Hindlimb muscle (tissue), 1 donor: ENCODE measurements at places on chromosomes 6 and 20.

GRCh38 chr6:123635567-123635966 lies 1.2 kb downstream of the TRDN start:
- no peak for DNase-seq

- no peak for DNase-seq
Observed at GRCh38 chr6:38187325-38187724, 367.8 kb downstream of the ZFAND3 start.

GRCh38 chr6:148814869-148815268 lies 68.0 kb downstream of the UST start:
- DNase-seq, result no peak

DNA sequence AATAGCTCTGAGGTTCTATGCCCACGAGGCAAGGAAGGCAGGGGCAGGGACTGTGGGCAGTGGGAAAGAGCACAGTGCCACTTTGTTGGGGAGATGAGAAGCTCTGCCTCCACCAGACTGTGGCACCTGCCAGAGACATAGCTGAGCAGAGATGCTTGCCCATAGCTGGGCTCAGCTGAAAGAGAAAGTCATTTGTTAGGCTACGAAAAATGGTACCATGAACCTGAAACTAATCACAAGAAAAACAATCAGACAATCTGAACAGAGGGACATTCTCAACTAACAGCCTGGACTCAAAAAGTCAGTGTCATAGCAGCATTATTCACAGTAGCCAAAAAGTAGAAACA lies 32.9 kb upstream of the TCP11 start:
- no peak for DNase-seq

GRCh38 chr6:131917763-131918649 lies 33.2 kb downstream of the CCN2 start:
- DNase-seq, result no peak

GRCh38 chr6:126535595-126535994 lies 195.7 kb downstream of the CENPW start:
- DNase-seq, result no peak

DNA sequence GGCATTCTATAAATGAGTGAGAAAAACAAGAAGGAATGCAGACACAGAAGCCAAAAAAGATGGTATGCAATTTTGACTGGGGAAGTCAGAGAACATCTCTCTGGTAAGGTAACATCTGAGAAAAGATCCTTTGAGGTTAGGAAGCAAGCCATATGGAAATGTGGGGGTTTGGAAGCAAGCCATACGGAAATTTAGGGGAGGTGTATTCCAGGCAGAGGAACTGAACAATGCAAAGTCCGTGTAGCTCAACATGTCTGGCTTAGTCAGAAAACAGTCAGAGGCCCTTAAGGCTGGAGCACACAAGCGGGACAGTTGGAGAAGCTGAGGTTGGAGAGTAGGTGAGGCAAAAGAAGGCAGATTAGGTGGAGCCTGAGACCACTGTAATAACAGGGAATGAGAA lies 35.3 kb downstream of the RALGAPA2 start:
- no peak for DNase-seq

DNA sequence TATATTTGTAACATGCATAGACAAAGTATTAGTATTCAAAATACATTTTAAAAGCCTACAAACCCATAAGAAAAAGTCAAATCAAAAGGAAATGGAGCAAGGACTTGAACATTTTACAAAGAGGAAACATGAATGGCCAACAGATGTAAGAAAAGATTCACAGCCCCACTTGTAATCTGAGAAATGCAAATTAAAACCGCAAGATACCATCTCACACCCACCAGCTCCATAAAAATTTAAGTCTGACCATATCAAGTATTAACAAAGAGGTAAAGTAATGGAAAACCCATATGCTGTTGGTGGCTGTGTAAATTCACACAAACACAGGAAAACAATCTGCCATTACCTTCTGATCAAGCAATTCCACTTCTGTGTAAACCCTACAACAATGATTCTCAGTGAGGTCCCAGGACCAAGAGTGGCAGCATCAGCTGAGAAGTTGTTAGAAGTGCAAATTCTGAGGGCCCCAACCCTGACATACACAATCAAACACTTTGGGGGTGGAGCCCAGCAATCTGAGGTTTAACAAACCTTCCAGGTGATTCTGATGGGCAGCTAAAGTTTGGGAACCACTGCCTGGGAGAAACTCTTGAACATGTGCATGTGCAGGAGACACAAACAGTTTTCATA lies 30.9 kb downstream of the BCL2L1 start:
- DNase-seq, result no peak

DNA sequence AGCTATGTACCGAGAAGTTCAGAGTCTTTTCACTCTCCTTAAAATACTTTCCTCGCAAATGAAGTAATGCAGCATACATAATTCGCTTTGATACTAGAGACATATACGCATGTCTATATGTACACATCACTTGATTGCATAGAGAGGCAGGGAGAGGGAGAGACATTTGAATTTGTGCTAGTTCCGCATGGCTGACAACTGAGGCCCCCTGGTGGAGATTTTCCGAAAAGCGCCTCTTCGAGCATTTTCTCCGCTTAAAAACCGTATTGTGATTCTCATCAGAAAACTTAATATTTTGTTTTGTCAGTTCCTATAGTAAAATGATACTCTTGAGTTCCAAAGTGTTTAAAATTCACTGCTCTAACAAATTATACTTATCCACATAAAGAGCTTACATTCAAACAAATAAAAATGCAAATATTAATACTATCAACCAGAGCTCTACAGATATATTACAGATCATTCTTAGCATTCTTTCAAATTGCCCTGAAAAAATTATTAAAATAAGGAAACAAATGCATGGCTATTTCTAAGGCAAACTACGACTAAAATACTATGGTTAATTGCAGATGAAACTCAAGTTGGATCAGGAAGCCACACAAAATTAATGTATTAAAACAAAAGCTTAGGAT lies 637 bp downstream of the MYLK4 start:
- peak; percentile 68 for DNase-seq

DNA sequence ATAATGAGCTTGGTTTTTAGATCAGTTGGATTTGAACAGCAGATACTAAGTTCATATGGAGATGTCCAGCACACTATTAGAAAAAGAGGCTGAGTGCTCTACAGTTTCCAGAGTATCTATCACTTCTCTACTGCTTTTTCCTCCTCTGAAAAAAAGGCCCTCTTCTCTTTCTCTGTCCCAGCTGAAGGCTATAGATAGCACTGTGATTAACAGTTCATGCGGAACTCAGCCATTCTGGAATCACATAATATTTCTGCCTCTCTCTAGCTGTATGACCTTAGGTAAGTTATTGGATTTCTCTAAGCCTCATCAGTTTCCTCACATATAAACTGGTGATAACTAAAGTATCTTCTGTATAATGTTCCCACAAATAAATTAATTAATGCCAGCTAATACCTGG lies 184.1 kb downstream of the UBE3D start:
- DNase-seq, result no peak

DNA sequence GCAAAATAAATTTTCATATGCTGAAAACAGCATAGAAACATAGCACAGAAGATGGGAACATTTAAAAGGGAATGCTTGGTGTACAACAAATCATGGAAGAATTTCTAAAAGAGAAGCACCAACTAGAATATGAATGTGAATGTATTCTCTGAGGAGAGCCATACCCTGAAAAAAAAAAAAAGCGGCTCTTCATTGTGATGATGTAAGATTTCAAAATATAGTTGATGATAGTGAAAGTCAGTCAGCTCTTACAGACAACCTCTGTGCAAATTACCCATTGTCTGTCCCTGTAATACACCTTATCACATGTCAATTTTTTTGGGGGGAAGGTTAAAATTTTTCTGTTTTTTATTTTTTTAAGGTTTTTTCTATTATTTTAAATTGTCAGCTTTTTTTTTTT lies 58.6 kb upstream of the PTCHD4 start:
- DNase-seq, result no peak

GRCh38 chr20:16295534-16295933 lies 277.7 kb downstream of the KIF16B start:
- DNase-seq, result no peak

- no peak for DNase-seq
Observed at GRCh38 chr6:136526196-136526930, 23.9 kb downstream of the MAP7 start.

GRCh38 chr20:58004900-58005299 lies 223.6 kb downstream of the ANKRD60 start:
- DNase-seq, result no peak

- no peak for DNase-seq
Observed at GRCh38 chr6:5942591-5942990, 64.1 kb downstream of the NRN1 start.

GRCh38 chr20:63259734-63260460 lies 5.6 kb upstream of the NKAIN4 start:
- DNase-seq, result no peak
